AG04449 (cell line): ENCODE measurements at places on chromosomes 5 and 9.

- peak; percentile 94 for DNase-seq
Observed at GRCh38 chr9:107213561-107214028, 69.5 kb upstream of the RAD23B start.

DNA sequence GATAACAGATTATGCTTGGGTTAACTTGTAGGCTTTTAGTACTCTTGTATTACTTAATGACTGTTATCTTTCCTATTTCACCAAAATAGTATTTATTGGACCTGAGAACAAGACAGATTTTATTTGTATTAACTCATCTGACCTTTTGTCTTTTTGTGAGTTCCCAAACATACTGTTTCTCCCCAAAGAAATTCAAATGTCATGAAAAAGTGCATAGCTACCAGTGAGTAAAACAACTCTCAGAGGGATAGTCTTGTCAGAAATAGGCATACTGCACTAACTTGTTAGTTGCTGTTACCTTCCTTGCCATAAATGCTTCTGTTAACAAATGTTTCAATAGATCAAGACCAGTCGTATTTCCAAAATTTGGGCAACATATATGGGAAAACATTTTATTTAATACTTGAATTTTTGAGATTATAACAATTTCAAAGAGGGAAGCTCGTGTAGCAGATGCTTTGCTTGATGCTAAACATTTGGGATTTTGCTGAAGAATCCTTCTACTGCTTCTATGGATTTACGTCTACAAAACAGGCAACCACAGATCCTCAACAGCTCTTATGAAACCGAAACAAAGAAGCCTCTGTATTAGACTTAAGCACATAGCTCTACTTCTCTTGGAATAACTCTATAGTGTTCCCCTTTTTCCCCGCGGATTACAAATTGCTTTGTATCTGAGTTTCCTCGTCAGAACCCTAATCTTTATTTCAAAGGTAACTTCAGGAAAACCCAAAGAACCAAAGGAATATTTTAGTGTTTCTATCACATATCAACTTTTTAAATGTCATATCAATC lies 248.8 kb downstream of the MCTP1 start:
- DNase-seq = no peak

GRCh38 chr9:114709636-114710035 lies 27.6 kb upstream of the TEX48 start:
- no peak for DNase-seq

GRCh38 chr5:153865016-153865415 lies 173.7 kb downstream of the FAM114A2 start:
- no peak for DNase-seq

- DNase-seq = no peak
Observed at GRCh38 chr9:10148796-10149195, 464.0 kb downstream of the PTPRD start.

DNA sequence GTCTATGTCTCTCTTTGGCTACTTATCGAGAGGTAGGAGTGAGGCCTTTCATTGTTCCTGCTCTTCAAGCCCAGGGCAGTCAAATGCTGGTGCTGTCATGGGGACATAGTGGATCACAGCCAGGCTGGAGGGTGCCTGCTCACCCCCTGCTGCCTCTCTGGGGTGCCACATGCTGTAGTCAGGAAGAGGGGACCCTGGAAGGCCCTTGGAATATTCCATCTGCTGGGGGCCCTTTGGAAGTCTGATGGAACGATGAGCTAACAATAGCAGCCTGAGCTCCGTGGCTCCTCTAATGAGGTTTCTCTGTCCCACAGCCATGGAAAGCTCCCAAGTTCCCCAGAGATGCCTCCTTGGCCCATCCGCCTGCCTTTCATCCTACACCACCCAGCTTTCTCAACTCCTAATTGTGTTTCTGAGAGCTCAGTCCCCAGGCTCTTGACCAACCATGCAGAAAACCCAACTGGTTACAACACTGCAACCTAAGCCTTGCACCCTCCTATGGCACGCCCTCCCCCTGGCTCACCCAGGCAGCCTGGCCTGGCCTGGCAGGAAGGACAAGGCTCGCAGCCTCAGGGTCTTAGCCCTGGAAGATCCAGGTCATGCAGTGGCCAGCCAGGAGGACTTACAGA lies 91.7 kb downstream of the NRG2 start:
- DNase-seq = no peak

- no peak for DNase-seq
Observed at GRCh38 chr5:10627160-10627701, 63.4 kb downstream of the ANKRD33B start.

GRCh38 chr9:74642376-74642775 lies 145.2 kb downstream of the RORB start:
- DNase-seq = no peak

- no peak for DNase-seq
Observed at GRCh38 chr9:20619487-20620200, 2.7 kb downstream of the MLLT3 start.

- no peak for DNase-seq
Observed at GRCh38 chr5:25362799-25363198, 718.0 kb upstream of the CDH10 start.

DNA sequence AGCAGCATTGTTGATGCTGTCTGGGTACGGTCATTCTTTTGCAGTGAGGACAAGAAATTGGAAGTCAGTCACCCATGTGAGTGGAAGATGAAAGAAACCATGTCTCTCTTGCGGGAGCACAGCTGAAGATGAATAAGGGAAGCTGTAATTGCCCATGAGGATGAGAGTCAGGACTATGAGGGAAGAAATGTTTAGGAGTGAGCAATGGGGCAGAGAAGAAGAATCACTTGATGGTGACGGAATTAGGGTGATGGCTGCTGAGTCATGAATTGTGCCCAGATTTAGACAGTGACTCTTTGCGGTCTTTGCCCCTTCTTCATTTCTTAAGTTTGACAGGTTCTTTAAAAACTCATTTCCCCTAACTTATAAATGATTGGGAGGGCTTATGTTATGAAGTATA lies 183.3 kb downstream of the MAST4 start:
- DNase-seq = no peak

- no peak for DNase-seq
Observed at GRCh38 chr5:24643880-24644279, 898 bp downstream of the CDH10 start.

GRCh38 chr5:89300426-89300970 lies 417.5 kb upstream of the MEF2C start:
- DNase-seq = no peak

- no peak for DNase-seq
Observed at GRCh38 chr9:34562135-34562745, 27.3 kb downstream of the CNTFR start.

GRCh38 chr5:159304961-159305595 lies 25.2 kb downstream of the IL12B start:
- DNase-seq = no peak

- no peak for DNase-seq
Observed at GRCh38 chr9:41229408-41230401, 40.6 kb upstream of the ZNG1F start.

DNA sequence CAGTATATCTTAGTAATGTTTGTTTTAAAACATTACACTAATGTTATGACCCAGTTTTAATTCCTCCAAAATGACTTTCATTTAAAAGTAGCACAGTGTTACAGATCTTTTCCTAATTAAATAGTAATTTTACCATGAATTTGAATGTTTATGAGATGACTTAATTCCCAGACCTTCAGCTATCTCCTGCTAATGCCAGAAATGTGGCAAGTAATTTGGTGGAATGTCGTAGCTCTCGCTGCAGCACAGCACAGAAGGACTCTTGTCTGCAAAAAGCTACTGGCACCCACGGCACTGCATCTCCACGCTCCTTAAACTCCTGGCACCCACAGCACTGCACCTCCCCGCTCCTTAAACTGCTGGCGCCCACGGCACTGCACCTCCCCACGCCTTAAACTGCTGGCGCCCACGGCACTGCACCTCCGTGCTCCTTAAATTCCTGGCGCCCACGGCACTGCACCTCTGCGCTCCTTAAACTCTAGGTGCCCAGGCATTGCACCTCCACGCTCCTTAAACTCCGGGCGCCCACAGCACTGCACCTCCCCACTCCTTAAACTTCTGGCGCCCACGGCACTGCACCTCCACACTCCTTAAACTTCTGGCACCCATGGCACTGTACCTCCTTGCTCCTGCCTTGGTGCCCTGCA lies 163.1 kb downstream of the CDK5RAP2 start:
- no peak for DNase-seq

DNA sequence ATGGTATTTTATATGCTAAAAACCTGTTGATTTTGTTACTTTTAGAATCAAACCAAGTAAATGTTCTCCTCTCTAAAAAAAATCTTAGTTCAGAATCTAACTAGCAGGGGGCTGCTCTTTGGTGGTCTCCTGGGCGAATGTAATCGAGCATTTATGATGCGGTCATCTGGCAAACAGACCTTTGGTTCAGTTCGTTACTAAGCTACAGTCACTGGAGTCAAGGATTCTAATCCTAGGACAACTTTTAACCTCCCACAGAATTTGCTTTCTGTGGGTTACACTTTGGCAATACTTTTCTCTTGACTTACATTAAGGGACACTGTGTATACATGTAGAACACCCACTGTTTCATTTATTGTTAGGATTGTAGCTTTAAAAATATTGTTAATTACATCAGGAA lies 26.3 kb upstream of the FREM1 start:
- no peak for DNase-seq

DNA sequence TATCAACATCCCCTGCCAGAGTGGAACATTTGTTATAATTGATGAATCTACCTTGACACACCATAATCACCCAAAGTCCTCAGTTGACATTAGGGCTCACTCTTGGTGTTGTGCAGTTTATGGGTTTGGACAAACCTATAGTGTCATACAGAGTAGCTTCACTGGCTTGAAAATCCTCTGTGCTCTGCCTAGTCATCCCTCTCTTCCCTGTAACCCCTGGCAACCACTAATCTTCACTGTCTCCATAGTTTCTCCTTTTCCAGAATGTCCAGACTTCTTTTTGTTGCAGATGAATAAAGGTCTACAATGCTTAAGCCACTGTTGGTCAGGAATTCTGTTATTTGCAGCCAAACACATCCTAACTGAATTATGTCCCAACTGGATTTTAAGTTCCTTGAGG lies 22.5 kb upstream of the SUB1 start:
- DNase-seq = no peak

DNA sequence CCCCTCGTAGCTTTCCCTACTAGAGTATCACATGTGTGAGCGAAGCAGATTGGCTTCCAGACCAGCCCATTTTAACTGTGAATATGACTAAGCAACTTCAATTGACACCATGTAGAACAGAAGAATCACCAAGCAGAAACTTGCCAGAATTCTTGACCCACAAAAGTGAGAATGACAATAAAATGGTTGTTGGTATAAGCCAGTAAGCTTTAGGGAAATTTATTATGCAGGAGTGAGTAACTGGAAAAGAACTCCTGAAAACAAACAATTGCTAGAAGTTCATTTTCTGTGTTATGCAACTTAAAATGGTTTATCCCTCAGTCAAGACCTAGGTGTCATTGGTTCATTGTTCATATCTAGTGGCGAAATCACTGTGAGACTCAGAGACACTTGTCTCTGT lies 303.1 kb downstream of the DMRT2 start:
- DNase-seq = no peak

DNA sequence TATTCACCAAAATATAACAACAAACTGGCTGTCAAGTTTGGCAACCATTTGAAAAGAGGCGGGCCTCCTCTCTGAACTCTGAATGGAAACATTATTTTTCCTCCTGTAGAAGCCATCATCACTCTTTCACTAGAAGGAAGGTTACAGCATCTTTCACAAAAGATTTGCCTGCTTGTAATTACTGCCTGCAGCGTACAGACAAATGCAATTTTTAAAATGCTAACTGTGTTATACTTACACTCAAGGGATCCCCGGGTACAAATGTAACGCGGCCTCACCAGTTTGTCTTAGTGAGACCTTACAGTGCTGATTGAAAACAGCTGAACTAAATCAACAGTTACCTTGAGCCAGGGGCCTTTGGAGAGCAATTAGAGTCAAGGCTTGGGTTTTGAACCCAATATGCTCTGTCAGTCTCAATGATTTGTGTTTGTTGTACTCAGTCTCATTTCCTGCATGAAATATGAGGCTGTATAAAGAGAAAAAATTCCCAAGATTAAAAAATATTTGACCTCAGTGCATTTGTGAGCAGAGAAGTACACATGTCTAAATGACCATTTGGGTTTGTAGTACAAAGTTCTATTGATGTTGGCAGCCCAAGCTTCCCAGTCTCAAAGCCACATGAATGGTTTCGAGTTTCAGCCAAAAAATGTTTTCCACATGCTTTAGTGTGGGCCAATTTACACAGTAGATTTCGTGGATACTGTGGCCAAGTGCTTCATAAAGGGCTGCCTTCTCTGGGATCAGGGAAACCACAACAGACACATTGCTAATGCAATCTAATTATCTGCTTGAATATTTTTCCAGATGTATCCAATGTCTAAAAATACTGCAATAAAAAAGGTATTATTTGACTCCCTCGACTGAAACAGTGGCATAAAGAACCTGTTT lies 500.0 kb downstream of the SPATA31D1 start:
- DNase-seq = peak; percentile 71

GRCh38 chr5:36576721-36577120 lies 29.7 kb upstream of the SLC1A3 start:
- DNase-seq = no peak

DNA sequence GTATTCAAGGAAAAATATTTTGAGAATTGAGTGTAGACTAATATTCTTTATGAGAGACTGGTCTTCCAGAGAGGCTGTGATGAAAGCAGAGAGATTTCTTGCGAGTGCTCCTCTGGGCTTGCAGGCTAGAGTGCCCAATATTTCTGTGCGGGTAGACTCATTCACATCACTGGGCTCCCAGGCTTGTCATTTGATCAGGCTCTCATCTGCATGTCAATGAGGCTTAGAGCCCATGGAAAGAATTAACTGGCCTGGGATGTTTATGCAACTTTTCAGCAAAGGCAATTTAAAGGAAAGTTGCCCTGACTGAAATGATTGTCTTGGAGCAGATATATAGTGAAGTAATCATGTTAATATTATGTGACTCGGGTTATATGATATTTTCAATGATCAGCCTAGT lies 42.3 kb downstream of the SNCAIP start:
- no peak for DNase-seq
